ENCODE measurements at places on chromosomes 12 and 14.

- DNase-seq, result no peak
These were observed 22.5 kb upstream of the WSCD2 start for GRCh38 chr12:108106599-108106998.

DNA sequence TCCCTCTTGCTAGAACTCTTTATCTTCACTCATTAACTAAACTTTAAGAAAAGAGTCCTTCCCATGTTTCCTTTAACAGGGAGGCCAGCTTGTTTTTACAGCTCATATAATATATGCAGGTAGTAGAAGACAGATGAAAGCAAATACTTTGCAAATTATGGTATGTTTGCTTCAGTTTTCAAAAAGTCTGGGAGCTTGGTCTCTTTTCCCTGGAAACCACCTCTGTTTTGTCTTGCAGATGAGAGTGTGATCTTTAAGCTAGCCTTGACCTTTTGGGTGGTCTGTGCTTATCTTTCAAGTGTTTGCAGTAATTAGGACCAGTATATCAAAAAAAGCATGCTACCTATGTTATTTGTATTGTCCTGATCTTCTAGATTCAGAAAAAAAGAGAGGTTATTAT, 62.7 kb downstream of the ERC1 start:
- no peak for DNase-seq

- no peak for DNase-seq
These were observed 75.4 kb downstream of the BTG1 start for GRCh38 chr12:92070054-92070863.

- no peak for DNase-seq
These were observed 116.1 kb upstream of the FBXO33 start for GRCh38 chr14:39548358-39548757.

DNA sequence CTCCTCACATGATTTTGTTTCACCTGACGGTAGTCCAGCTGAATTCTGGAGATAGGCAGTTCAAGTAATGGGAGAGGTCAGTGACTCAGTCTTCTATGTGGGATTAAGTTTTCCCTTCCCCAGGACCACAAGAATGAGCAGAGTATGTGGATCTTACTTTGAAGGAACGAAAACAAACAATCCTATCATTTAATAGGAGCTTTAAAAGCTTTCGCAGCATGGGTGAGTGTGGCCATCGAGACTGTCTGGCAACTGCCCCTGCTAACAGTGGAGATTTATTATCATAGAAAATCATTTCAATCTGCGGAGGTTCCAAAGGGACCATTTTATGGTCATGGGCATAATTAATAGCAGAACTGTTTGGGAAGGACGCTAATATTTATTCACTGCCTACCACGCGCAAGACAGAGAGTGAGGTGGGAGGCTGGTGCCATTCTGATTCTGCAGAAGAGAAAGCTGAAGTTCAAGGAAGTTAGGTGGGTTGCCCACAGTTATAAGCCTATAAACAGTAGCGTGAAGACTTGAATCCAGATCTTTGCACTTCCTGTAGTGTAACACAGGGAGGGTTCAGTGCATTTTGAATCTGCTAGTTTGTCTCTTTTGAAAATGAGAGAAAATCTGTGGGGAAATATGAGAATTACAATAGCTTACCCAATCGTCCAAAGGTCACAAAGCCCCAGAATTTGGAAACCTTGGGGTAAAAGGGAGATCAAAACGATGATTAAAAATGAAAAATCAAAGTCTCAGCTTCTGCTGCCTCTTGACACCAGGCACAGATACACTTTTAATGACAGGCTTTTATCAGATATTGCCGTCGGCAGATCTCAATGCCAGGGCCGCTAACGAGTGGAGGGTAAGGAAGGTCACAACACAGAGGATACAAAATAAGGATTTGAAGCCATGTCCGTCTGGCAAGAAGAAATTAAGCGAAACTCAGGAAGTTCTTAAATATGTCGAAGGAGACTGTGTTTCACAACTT, 209.6 kb downstream of the CRADD start:
- no peak for DNase-seq

DNA sequence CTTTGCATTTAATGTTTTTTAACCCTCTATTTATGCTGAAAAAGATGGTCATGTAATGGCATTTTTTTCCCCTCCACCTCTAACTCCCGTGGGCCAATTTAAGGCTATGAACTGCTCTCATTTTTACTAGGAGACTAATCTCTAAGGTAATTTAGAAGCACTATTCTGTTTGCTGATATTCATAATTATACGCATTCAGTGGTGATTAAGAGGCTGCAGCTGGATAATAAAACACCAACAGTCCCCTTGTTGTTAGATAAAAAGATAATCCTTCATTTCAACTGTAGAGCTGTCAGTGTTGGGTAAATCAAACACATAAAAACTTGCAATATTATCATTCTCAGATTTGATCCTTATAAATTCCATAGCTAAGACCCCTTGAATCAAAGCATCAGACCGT, 8.9 kb downstream of the MYO1H start:
- DNase-seq, result no peak

DNA sequence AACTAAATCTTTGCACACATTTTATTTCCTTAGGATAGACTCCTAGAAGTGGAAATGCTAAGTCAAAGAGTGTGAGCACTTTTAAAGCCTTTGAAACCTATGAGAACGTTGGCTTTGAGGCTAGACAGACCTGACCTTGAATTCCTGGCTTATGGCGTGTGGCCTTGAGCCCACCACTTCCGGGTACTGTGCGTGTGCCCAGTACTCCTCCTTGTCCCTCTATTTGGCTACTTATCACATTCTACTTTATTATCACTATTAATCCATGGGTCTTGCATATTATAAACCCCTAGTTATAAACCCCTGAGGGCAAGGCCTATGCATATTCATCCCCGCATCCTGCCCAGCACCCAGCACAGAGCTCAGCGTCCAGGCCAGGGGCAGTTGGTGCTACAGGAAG, 26.0 kb upstream of the CD27 start:
- DNase-seq, result no peak

- DNase-seq, result no peak
These were observed 118.1 kb upstream of the FOXN3 start for GRCh38 chr14:89534902-89535685.

DNA sequence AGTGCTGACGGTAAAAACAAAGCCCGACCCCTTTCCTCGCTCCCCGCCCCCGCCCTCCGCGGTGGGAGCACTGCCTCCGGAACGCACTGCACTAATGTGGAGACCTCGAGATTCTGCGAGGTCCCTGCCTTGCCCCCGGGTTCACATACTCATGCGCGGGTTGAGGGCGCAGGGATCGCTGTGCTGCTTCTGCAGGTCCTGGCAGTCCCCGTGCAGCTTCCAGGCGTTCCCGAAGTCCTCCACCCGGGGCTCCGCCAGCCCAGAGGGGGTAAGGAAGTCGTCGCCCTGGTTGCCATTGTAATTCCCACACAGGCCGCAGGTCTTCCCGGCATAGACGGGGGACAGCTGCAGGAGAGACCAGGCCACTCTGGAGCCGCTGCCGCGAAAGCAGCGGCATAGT, 66.8 kb downstream of the VWF start:
- no peak for DNase-seq

GRCh38 chr14:53652068-53652467, 304.6 kb downstream of the BMP4 start:
- no peak for DNase-seq

DNA sequence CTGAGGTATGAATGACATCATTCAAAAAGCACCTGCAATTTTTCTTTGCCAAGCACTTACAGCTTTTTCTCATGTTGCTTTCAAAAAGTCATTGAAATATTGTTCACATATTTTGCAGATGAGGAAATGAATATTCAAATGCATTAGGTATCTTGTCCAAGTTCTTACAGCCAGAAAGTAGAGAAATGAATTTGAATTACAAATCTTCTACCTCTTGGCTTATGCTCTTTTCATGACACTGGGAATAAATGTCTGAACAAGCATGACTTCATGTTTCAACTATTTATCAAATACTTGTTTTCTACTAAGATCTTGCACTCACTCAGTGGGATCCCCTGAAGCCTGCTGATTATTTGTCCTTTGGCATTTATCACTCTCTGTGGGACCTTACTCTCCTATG, 267.2 kb upstream of the BTG1 start:
- DNase-seq, result no peak

DNA sequence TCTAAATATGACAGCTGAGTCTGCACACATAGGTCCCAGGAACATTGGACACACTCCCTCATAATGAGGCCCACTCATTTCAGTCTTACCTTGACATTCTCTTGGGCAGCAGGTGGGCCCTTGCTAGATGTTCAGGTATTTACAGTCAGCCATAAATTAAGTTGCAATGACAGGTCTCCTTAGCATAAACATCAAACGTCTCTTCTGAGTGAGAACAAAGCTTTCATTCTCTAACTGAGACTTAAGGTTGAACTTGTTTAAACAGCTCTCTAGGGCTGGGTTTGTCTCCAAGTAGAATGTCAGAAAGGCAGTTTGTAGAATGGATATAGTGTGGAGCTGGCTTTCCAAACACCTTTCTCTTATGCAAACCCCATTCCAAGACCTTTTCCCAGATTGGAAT, 10.3 kb downstream of the ACVR1B start:
- DNase-seq, result no peak

- DNase-seq, result no peak
These were observed 2.4 kb downstream of the FGFR1OP2 start for GRCh38 chr12:26940516-26941214.

DNA sequence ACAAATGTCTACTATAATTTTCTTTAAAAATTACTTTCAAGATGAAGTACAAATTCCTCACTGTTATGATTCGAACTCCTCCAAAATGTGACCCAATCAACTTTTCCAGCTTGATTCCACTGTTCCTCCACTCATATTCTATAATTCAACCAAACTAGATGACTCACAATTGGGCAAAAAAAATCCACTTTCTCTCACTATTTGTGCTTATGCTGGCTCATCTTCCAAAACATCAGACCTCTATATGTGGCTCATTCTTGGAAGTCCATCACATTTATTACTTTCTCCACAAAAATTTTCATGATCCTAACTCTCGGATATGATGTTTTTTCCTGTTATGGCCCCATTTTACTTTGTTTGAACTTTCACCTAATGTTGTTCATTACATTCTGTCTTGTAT, 26.9 kb upstream of the RXYLT1 start:
- no peak for DNase-seq

- DNase-seq, result no peak
These were observed 3.6 kb upstream of the KRT72 start for GRCh38 chr12:52604859-52605258.

GRCh38 chr14:61149896-61150295, 131.2 kb downstream of the TMEM30B start:
- no peak for DNase-seq

DNA sequence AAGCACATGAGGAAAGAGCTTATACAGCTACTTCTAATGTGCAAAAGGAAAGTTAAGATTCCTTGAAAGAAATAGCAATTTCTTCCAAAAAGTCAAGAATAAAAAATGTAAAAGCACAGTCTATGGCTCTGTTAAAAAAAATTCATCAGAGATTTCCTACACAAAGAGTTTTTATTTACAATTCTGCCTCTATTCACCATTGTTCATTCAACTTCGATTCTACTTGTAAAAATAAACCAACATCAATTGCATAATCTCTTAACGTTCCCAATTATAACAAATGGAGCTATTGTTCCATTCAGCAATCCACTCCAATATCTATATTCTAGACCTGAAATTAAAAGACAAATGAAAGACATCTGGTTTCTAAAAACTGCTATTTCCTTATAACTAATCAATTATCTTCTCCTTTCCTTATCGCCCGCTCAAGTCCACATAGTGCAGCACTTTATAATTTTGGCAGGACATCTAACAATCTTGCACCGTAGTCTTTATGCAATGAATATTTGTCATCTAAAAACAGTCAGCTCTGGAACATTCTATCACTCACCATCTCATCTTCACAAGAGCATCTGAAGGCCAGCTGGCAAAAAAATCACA, 6.2 kb downstream of the EIF2S3B start:
- no peak for DNase-seq

- no peak for DNase-seq
These were observed 71.4 kb downstream of the MNAT1 start for GRCh38 chr14:60805841-60806430.

DNA sequence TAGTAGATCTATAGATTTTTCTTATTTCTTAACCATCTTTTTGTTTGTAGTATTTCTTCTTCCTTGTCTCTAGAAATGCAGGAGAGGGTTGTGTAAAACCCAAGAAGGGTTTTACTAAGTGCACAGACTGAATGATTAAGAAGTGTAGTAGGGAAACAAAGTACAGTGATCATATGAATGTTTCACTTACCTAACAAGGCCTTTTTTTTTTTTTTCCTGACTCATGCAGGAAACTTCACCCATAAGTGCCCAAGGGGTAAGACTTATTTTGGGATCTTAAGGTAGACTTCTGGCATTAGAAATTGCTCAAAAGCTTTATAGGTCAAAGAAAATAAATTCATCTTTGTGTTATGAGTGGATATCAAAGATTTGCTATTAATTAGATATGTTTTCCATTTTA, 10.2 kb downstream of the SCN8A start:
- DNase-seq, result no peak

DNA sequence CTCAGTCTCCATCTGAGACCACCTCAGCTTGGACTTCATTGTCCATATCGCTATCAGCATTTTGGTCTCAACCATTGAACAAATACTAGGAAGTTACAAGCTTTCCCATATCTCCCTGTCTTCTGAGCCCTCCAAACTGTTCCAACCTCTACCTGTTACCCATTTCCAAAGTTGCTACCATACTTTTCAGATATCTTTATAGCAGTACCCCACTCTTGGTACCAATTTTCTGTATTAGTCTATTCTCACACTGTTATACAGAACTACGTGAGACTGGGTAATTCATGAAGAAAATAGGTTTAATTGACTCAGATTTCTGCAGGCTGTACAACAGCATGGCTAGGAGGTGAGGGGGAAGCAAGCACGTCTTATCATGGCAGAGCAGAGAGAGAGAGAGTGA, 53.8 kb downstream of the PRKCH start:
- no peak for DNase-seq

DNA sequence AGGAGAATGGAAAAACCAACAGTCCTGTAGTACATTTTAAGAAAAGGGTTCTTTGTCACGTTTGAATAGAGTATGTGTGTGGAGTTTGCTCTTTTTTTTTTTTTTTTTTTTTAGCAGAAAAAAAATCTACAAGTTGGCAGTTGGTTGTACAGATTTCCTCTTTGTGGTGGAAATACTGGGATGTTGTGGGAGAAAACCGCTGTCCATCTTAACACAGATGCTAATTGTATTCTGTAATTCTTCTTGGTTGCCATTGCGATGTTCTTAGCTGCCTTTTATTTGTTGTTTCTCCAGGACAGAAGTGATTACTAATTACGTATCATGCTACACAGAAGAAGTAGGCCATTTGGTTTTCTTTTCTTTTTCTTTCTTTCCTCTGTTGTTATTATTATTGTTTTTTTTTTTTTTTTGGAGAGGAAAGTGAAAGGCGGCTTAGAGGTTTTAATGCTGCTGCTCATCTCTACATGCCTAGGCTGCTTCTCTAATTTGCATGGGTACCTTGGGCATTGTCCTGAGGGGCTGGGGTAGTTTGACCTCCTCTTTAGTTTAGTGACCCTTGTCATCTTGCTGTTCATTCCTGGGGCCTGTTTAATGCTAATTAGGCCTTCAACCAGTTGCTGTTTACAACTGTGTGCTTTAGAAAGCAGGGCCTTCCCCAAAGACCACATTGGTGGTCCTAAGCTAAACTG, 94.7 kb downstream of the TMTC2 start:
- no peak for DNase-seq
